Effector memory CD8-positive, alpha-beta T cell (primary cell): ENCODE measurements at places on chromosomes 7 and 10.

GRCh38 chr7:75638594-75639070, 100.1 kb downstream of the HIP1 start:
- no peak for DNase-seq

DNA sequence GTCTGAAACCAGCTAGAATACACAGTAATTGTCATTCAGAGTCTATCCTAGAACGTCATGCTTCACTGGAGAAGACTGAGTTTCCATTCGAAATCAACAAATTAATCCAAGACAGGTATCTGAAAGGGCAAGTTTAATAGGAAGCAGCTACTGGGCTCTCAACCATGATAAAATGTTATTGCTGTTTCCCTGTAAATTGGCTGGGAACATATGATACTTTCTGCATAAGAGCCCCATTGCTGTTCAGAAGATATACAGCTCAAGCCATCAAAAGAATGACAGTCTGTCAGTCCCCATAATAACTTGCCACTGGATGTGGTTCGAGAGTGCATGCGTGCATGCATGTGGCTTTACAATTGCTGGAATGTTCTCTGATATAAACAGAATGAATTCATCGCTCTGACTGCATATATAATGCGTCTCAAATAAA, 129.0 kb downstream of the HIBADH start:
- DNase-seq: no peak

DNA sequence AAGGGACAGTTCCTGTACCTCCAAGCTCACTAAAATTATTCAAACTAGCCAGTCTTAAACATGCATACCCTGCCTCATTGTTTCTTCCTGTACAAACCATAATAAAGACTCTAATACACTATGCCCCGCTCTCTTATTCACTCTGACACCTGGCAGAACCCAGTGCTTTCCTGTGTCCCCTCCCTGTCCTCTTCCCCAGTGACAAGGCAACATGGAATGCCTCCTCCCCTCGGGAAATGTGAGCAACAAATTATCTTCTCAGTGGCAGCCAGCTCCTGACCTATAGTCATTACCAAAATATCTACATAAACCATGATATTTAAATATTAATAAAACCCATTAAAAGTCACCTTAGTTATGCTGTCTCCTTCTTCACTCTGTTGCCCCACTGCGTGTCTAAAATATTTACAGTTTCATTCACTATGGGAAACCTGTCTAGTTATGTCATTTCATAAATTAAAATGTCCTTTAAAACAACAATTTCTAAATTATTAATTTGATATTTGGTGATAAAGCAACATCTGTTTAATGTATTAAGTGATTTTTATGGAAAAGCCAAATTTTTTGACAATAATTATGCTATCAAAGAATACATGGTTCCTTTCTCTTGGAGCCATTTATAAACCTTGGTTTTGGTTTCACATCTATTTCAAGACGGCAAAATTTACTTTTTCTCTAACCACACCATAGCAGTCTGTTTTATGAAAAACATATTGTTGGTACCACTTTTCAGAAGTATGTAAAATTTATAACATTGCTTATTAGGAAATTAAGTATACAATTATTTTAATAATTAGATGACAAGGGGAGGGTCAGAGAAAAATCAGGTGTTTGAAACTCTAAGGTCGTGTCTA, 1355.2 kb downstream of the XPNPEP1 start:
- no peak for DNase-seq

DNA sequence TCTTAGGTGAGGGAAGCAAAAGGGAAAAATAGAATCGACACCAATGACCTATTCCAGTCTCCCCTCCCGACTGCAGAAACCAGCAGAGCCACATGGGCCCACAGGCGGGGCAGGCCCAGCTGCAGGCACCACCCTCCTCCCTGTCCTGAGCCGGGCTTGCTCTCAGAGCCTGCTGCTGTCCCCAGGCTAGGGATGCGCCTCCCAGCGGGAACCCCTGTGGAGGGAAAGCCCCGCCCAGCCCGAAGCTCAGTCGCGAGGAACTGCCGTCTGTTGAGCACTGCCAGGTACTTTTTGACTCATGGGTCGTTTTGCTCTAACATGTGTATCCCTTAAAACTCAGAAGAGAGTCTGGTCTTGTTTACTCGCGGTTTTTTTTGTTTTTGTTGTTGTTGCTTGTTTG, 124.5 kb upstream of the RET start:
- no peak for DNase-seq

- no peak for DNase-seq
These were observed 49.5 kb upstream of the HDAC9 start for GRCh38 chr7:18445916-18446520.

DNA sequence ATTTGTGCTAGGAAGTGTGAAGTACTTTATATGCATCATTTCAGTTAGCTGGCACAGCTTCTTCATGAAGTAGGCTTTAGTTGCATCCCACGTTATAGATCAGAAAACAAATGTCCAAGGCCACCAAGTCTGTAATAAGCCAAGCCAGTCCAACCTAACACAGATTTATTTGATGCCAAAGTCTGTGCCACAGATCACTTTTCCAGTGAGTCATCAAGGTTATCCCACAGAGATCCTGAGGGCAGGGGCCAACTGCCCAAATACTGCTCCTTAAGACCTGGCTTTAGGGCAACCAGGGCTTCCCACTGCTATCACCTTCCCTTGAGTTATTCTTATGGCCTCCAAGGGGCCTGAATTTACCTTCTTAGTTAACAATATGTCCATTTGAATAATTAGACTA, 1340.4 kb downstream of the XPNPEP1 start:
- no peak for DNase-seq
